ENCODE measurements at places on chromosomes 4 and X. TPM values are rescaled to one million over a fixed set of nuclear protein-coding genes. Genes with fewer than 3 reads are reported as not detected.

Gene GPR34
- not detected for total RNA-seq

Gene MAMLD1
- 0.49 TPM for total RNA-seq

- DNase-seq, result peak; percentile 72
Measured at GRCh38 chr4:15077969-15078368, 75.7 kb downstream of the CPEB2 start.

DNA sequence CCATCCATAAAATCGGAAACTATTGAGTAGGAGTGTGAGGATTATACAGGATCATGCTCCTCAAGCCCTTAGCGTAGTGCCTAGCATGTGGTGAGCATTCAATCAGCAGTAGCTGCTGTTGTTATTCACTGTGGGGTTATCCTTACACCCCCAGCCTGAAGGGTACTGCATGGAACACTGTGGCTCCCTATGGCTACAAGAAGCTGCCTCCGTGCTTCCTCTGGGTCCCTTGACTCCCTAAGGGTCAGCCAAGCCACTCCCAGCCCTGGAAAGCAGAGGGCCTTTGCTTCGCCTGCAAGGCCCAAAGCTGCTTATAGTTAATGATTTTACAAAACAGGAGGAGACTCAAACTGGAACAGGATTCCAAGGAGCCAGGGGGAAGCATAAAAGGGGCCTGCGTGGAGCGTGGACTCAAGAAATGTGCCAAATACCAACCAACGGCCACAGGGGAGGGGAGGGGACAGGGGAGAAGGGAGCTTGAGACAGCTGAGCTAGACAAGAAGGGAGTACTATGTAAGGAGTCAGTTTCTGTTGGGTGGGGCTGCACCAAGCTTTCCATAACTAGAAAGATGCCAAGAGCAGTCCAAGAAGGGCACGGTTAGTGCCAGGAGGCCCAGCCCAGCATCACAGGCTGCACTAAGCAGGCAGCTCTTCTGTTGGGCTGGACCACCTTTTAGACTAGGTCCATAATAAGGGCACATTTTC, 15.9 kb downstream of the SEPTIN6 start:
- DNase-seq, result no peak

DNA sequence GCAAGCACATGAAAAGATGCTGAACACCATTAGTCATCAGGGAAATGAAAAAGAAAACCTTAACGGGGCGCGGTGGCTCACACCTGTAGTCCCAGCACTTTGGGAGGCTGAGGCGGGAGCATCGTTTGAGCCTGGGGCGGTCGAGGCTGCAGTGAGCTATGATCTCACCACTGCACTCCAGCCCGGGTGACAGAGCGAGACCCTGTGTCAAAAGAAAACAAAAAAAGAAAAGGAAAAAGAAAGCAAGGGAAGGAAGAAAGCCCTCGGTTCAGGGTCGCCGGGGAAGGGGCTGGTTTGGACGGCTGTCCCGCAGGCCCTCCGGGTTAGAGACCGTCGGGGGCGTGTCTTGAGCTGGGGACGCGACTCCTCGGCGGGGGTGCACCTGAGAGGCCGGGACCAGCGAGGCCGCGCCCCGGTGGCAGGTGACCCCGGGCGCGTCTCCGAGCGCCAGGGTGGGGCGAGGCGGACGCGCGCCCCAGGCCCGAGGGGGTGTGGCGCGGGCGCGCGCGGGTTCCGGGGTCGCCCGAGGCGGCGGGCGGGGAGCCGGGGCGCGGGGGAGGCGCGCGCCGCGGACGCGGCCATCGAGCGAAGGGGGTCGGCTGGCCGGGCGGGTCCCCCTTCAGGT, 478 bp upstream of the PLXNA3 start:
- no peak for DNase-seq

DNA sequence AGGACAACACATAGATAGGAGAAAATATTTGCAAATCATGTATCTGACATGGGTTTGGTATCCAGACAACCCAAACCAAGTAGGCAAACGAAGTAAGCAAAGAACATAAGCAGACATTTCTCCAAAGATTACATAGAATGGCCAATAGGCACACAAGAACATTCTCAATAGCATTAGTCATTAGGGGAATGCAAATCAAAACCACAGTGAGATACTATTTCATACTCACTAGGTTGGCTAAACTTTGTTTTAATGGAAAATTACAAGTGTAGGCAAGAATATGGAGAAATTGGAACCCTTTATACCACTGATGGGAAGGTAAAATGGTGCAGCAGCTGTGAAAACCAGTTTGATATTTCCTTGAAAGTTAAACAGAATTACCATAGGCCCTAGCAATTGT, 74.7 kb downstream of the CHRNA9 start:
- peak; percentile 14 for DNase-seq

GRCh38 chr4:106503116-106504050, 134.8 kb upstream of the GIMD1 start:
- no peak for DNase-seq

Measured in fibroblast of the aortic adventitia (primary cell).